ENCODE measurements at places on chromosomes 7 and 10. TPM values are rescaled to one million over a fixed set of nuclear protein-coding genes. Genes with fewer than 3 reads are reported as not detected.

Gene PRLHR
- not detected for total RNA-seq

Gene MCM7
- total RNA-seq: 46.9 TPM

- no peak for DNase-seq
These were observed 329.2 kb downstream of the TNS3 start for GRCh38 chr7:47252675-47253074.

DNA sequence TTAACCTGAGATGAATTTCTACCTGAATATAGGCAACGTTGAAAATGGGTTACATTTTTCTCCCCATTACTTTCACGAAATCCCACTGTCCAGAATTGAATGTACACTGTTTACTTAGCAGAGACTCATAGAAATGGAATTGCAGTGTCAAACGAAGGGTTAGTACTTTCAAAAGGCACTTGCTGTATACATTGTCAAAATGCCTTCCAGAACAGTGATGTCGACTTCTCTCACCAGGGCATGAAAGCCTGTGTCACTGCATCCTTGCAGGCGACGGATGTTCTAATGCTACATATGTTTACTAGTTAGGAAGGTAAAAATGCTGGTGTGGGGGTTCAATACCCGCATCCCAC is 41.2 kb downstream of the TACC2 start:
- DNase-seq: no peak

Gene GATA3
- 36.4 TPM for total RNA-seq

GRCh38 chr7:37212556-37212955 is 236.1 kb downstream of the ELMO1 start:
- DNase-seq: no peak

Gene CYP3A4
- 0.59 TPM for total RNA-seq

DNA sequence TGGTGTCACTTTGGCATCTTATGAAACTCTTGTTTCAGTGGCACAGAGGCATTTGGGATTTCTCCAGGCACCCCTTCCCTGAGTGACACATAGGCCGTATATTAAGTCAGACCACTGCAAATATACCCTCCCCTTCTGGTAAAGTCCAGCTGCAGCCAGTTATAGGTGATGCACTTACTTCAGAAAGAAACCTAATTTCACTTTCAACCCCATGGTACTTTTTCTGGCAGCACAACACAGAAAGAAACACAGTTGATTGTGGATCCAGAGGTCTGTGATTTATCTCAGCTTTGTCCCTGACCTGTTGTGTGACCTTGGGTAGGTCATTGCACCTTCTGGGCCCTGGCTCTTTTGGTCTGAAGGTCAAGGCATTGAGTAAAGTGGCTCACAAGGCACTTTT is 173.2 kb downstream of the BUB3 start:
- DNase-seq: no peak

DNA sequence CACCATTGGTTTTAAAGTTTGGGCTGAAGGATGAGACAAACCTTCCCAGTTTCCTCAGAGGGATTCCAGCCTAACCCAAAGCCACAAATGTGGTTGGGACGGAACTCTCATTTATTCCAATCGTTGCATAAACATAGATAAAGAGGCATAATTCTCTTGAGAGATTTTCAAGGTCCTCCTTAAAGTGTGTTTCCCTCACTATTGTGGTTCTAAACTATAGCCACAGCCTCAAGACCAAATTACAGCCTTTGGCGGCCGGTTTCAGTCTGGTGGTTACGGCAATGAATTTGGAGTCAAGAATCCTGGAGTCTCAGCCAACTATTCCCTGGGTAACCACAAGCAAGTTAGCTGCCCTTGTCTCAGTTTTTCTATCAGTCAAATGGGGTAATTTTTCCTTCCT is 42.6 kb downstream of the SEM1 start:
- DNase-seq: no peak

DNA sequence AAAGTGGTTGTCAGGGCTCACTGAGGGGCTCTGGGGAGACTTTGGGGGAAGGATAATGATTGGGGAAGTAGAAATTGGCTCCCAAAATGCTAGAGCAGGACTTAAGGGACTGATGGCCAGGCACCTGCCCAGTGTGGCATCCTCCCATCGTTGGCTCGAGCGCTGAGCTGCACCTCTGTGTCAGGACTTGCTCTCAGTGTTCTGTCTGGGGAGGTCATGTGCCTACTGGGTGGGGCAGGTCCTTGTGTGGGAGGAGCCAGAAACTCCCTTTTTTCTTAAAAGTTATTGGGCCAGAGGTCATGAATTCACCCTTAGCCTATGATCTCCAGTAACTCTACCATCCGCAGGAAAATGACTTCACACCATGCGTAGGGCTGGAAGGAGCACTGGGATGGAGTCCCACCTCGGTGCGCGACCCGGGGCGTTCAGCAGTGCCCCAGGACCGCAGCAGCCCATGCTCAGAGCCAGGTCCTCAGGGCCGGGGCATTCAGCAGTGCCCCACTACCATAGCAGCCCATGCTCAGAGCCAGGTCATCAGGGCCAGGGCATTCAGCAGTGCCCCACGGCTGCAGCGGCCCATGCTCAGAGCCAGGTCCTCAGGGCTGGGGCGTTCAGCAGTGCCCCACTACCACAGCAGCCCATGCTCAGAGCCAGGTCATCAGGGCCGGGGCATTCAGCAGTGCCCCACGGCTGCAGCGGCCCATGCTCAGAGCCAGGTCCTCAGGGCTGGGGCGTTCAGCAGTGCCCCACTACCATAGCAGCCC is 221.9 kb downstream of the EBF3 start:
- DNase-seq: no peak

- DNase-seq: no peak
These were observed 407.4 kb downstream of the KCNMA1 start for GRCh38 chr10:77230194-77230593.

GRCh38 chr7:94250124-94250523 is 144.6 kb upstream of the COL1A2 start:
- DNase-seq: no peak

DNA sequence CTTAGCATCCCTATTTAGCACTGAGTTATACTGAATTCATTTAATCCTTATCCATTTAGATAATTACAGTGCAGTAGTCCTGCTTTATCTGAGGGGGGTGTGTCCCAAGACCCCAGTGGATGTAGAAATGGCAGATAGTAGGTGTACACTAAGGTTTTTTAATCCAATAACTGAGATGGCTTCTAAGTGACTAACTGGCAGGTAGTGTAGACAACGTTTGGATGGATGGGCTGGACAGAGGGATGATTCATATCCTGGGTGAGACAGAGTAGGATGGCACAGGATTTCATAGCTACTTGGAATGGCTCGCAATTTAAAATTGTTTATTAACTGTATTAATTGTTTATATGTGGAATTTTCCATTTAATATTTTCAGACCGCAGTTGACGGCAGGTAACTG is 295.6 kb downstream of the CCDC3 start:
- DNase-seq: no peak

DNA sequence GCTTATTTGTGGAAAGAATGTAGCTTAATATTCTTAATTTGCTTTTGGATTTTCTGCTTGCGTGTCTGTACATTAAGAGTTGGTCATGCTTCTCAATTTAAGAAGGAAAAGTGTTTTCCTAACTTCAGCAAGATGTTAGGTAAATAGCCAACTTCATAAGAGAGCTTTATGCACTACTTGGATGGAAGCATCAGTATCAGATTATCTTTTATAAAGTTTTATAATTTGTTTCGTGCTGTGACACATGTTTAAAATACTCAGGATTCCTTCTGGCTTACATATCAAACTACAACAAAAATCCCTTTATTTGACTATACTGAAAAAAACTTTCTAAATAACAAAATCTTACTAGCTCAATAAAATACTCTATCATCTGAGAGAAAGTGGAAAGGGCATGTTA is 34.8 kb upstream of the AGR2 start:
- DNase-seq: no peak

- no peak for DNase-seq
These were observed 377.5 kb upstream of the SORCS1 start for GRCh38 chr10:107542016-107542415.

Gene C10orf53
- total RNA-seq: not detected

Gene TAS2R41
- total RNA-seq: 0.66 TPM

DNA sequence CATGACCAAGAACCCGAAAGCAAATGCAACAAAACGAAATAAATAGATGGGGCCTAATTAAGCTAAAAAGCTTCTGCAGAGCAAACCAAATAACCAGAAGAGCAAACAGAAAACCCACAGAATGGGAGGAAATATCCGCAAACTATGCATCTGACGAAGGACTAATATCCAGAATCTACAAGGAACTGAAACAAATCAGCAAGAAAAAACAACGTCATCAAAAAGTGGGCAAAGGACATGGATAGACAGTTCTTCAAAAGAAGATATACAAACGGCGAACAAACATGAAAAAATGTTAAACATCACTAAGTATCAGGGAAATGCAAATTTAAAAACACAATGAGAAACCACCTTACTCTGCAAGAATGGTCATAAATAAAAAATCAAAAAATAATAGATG is 35.3 kb upstream of the CACUL1 start:
- DNase-seq: no peak

DNA sequence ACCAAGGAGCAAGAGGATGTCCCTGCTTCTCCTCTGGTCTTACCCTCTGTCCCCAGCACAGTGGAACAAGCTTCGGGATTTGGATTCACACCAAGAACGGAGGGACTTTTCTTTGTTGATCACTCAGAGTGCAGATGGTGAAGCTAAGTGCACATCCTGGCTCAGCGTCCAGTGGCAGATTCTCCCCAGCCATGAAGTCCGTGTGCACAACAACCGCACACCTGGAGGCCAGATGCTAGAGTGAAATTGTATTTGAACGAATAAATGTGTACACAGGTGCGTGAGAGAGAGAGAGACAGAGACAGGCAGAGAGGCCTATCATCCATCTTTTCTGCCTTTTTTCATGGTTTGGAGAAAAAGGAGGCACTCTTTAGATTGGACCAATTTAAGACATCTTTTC is 31.5 kb downstream of the ASB13 start:
- DNase-seq: no peak

DNA sequence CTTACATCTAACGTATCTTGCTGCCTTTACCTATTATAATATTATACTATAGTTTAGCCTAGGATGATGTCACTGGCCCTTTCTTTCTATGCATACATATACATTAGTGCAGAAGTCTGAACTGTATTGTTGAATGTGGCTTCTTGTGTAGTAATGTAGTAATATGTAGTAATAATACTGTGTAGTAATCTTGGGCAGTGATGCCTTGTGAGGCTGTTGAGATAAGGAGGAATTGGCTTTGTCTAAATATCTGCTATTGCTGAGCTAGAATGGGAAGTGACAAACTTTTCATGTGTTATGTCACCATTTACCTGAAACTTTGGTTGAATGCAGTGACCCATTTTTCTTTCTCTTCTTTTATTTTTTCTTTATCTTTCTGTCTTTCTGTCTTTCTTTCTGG is 11.0 kb downstream of the GLCCI1 start:
- DNase-seq: no peak

Gene GHRHR
- total RNA-seq: not detected

- no peak for DNase-seq
These were observed 255.3 kb downstream of the ELFN1 start for GRCh38 chr7:1925349-1925748.

- no peak for DNase-seq
These were observed 342.1 kb downstream of the PHF14 start for GRCh38 chr7:11315666-11316258.

Gene TRIM24
- total RNA-seq: 17.7 TPM

Gene SLC29A4
- total RNA-seq: 13.8 TPM

Gene KMT2E
- 168 TPM for total RNA-seq

GRCh38 chr7:50660040-50660829 is 95.0 kb upstream of the DDC start:
- no peak for DNase-seq

DNA sequence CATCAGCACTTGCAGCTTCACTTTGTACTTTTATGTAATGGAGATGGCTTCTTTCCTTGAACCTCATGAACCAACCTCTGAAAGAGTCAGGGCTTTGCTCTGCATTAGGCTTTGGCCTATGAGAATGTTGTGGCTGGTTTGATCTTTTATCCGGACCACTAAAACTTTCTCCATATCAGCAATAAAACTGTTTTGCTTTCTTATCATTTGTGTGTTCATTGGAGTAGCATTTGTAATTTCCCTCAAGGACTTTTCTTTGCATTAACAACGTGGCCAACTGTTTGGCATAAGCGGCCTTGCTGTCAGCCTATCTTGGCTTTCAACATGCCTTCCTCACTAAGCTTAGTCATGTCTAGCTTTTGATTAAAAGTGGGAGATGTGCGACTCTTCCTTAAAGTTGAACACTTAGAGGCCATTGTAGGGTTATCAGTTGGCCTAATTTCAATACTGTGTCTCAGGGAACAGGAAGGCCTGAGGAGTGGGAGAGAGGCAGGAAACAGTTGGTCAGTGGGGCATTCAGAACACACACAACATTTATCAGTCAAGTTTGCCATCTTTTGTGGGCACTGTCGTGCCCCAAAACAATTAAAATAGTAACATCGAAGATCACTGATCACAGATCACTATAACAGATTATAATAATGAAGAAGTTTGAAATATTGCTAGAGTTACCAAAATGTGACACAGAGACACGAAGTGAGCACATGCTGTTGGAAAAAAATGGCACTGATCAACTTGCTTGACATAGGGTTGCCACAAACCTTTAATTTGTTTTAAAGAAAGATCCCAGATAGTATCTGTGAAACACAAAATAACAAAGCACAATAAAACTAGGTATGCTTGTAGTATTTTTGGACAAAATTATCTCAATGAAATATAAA is 64.7 kb downstream of the NRF1 start:
- DNase-seq: no peak

- DNase-seq: no peak
These were observed 1091.4 kb downstream of the CNTNAP2 start for GRCh38 chr7:147207988-147208387.

Gene CALHM3
- total RNA-seq: not detected

DNA sequence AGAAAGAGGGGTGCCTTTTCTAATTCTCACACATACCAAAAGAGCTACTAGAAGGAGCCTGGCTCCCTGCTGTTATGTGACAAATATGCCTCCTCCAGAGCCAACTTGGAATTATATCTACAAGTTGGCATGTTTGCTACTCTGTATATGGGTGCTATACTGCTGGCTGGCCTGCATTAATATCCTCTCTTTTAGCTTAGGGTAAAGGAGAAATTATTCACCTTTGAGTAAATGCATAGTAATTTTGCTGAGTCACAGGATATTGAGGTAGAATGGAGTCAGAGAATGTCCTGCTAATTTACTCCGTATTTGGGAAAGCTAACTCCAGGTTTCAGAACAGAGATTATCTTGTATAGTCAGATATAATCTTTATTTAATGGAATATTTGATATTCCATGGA is 24.2 kb upstream of the LIPN start:
- DNase-seq: no peak

GRCh38 chr7:22879280-22879679 is 56.6 kb upstream of the TOMM7 start:
- no peak for DNase-seq
